ENCODE measurements at places on chromosomes 3 and 15. TPM values are rescaled to one million over a fixed set of nuclear protein-coding genes. Genes with fewer than 3 reads are reported as not detected.

Gene SYNPR
- not detected for total RNA-seq

Gene SRGAP3
- total RNA-seq = 3.7 TPM

Gene EPHA3
- 9.4 TPM for total RNA-seq

Gene EIF2B5
- total RNA-seq = 15.5 TPM

Gene IQCB1
- total RNA-seq = 6.9 TPM

Gene TIMP4
- 54.6 TPM for total RNA-seq

Gene BSN
- total RNA-seq = 0.10 TPM

Gene SLC6A20
- total RNA-seq = not detected

Gene C2CD4A
- total RNA-seq = 0.05 TPM

Gene GNAT1
- total RNA-seq = not detected

Gene TM6SF1
- 1.7 TPM for total RNA-seq

All from cardiac ventricle fibroblast (primary cell).